ENCODE measurements at places on chromosomes 16 and 17. TPM values are rescaled to one million over a fixed set of nuclear protein-coding genes. Genes with fewer than 3 reads are reported as not detected.

MYO1C gene
- 59.3 TPM for total RNA-seq

DNA sequence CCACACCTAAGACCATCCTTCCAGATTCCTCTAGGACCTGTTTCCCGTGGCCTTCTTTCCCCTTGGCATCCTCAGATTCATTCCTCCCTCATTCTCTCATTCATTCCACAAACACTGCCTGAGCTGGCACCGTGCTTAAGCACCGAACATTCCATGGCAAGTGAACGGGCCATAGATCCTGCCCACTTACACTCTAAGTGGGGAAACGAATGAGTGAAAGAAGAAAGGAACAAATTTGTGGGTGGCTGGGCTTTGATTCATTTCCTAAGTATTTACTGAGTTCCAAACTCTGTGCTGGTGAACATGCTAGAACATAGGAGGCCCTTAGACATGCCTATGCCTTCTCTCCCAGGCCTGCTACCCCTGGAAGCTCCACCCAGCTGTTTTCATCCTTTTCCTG lies 30.0 kb downstream of the SRCIN1 start:
- H3K4me3 ChIP-seq, result no peak overlapping the region
- H3K27me3 ChIP-seq, result peaks cover 82% of the 10 kb centered on the region
- H3K36me3 ChIP-seq, result no peaks in the 10 kb centered on the region
- H3K27ac ChIP-seq, result no peak overlapping the region
- no peak for DNase-seq

DNA sequence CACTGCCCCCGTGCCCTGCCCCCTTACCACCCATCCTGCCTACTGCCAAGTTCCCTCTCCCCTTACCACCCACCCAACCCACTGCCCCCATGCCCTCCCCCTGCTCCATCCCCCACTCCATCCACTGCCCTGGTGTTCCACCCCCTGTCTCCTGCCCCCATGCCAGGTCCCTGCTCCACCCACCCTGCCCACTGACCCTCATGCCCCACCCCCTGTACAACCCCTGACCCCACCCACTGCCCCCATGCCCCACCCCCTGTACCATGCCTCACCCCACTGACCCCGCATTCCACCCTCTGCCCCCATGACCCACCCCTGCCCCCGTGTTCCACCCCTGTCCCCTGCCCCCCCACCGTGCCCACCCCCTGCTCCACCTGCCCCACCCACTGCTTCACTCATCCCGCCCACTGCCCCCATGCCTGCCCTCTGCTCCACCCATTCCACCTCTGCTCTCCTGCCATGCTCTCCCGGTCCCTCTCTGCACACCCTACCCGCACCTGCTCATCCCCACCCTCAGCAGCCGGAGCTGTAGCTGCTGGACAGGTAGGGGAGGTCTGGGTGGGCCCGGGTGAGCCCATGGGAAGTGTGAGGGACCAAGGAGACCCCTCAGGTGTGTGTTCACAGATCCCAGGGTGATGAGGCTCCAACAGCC lies 7.4 kb upstream of the FN3KRP start:
- DNase-seq, result no peak
- no peak overlapping the region for H3K4me3 ChIP-seq
- H3K27ac ChIP-seq, result no peak overlapping the region
- no peaks in the 10 kb centered on the region for H3K36me3 ChIP-seq
- H3K27me3 ChIP-seq, result peaks cover 2% of the 10 kb centered on the region
- peaks cover 6% of the 10 kb centered on the region for H3K4me1 ChIP-seq

GRCh38 chr16:48479329-48479728 lies 94.1 kb upstream of the SIAH1 start:
- H3K4me3 ChIP-seq, result no peak overlapping the region
- no peak for DNase-seq
- peaks cover 19% of the 10 kb centered on the region for H3K27me3 ChIP-seq
- H3K27ac ChIP-seq, result no peak overlapping the region

DNA sequence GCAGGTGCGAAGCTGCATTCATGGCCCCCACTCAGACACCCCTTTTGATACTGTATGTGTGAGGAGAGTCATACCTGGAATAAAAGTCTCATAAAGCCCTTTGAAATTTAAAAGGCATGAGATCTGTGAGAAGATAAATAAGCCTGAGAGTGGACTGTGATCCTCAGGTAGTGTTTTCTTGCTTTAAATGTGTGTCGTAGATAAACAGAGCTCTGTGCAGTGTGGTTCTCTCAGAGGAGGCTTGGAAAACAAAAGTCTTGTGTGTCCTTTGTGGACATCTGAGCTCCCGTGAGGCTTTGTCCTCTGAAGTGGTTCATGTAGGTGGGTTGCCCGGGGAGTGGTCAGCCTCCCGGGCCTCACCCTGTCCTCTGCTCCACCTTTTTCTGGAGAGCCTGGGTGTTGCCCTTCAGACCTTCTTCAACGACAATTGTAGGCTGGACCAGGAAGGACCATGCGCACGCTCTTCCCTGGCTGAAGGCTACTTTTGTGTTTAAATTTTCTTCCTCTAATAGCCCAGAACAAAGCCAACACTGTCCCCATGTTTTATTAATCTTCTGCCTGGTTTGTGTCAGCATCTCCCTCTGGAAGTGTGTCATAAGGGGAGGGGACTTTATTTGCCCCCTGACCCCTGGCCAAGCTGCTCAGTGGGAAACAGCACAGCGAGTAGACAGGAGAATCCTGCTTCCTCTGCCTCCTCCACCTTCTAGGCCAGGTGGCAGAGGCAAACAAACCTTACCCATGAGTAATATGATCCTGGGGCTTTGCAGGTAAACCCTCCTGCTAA lies 151.2 kb downstream of the MSI2 start:
- no peaks in the 10 kb centered on the region for H3K27me3 ChIP-seq
- H3K27ac ChIP-seq, result no peak overlapping the region
- peaks cover 24% of the 10 kb centered on the region for H3K36me3 ChIP-seq

GRCh38 chr16:2785101-2785991 lies 2.0 kb downstream of the PRSS33 start:
- H3K27me3 ChIP-seq, result peaks cover 22% of the 10 kb centered on the region
- no peaks in the 10 kb centered on the region for H3K36me3 ChIP-seq
- peaks cover 6% of the 10 kb centered on the region for H3K4me1 ChIP-seq
- peak overlapping the region; percentile 65 for H3K4me3 ChIP-seq

GRCh38 chr16:3058139-3059030 lies 7.1 kb upstream of the IL32 start:
- H3K4me3 ChIP-seq, result peak overlapping the region; percentile 79
- peak overlapping the region; percentile 96 for H3K27ac ChIP-seq
- H3K4me1 ChIP-seq, result peaks cover 75% of the 10 kb centered on the region
- DNase-seq, result peak; percentile 68
- no peaks in the 10 kb centered on the region for H3K27me3 ChIP-seq

GRCh38 chr17:73508057-73508930 lies 136.0 kb downstream of the SDK2 start:
- DNase-seq, result no peak
- H3K27me3 ChIP-seq, result peaks cover 4% of the 10 kb centered on the region
- H3K27ac ChIP-seq, result no peak overlapping the region

GRCh38 chr17:39002991-39003715 lies 36.0 kb upstream of the FBXO47 start:
- peak overlapping the region; percentile 8 for H3K4me3 ChIP-seq
- H3K36me3 ChIP-seq, result no peaks in the 10 kb centered on the region

GRCh38 chr16:15658149-15658548 lies 8.1 kb downstream of the NDE1 start:
- peaks cover 57% of the 10 kb centered on the region for H3K4me1 ChIP-seq
- peak overlapping the region; percentile 52 for H3K27ac ChIP-seq
- H3K4me3 ChIP-seq, result no peak overlapping the region
- no peaks in the 10 kb centered on the region for H3K27me3 ChIP-seq
- peaks cover 55% of the 10 kb centered on the region for H3K36me3 ChIP-seq

- H3K36me3 ChIP-seq, result no peaks in the 10 kb centered on the region
- H3K27me3 ChIP-seq, result no peaks in the 10 kb centered on the region
- H3K27ac ChIP-seq, result no peak overlapping the region
- no peak for DNase-seq
- no peaks in the 10 kb centered on the region for H3K4me1 ChIP-seq
Measured at GRCh38 chr16:57507136-57508034, 21.1 kb upstream of the DOK4 start.

DNA sequence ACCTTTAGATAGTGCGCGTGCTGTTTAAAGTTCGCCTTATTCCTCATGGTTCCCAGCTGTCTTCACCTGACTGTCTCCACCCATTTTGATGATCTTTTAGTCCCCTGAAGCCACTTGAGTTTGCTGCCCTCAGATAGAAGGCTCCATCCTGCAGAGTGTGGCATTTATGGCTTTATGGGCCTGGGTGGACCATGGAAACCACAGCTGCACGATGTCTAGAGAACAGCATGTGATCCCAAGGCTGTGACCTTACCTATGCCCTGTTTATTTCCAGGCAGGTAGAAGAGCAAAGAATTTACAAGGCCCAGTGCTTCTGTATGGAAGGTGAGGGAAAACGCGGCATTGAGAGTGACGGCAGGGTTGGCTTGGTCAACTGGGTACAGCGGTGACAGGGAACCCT lies 356.9 kb downstream of the SLC39A11 start:
- no peak overlapping the region for H3K27ac ChIP-seq
- no peak for DNase-seq
- no peaks in the 10 kb centered on the region for H3K27me3 ChIP-seq
- no peaks in the 10 kb centered on the region for H3K4me1 ChIP-seq
- no peak overlapping the region for H3K4me3 ChIP-seq
